ENCODE measurements at places on chromosomes 11 and 22.

GRCh38 chr11:72528121-72528520, 93.8 kb upstream of the CLPB start:
- DNase-seq: no peak

DNA sequence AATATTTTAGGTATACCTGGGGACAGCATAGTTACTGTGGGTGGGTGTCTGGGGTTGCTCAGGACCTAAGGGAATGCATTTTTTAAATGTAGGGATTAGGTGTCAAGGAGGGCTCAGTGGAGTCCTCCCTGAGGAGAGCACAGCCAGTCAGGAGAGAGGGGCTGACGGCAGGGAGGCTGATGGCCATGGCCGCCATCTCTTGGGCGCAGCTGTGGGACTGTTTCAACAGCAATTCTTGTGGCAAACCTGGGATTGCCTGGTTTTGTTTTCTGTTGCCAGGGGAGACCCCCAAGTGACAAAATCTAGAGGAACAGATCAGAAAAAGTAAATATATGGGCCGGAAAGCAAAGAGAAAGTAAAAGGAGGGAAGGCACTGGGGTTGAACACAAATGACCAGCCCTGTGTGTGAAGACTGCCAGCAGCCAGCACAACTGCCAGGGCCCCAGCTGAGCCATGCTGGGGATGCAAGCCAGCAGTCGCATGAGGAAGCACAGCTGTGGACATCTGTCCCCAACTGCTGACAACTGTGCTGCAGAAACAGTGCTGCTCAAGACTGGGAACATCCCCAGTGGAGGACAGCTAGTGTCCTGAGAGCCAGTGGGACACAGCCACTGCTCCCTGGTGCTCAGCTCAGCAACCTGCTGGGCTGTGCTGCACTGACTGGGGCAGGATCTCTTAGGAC, 10.5 kb downstream of the MIF start:
- no peak for DNase-seq

GRCh38 chr11:77039491-77040400, 5.5 kb downstream of the B3GNT6 start:
- DNase-seq: peak; percentile 57

DNA sequence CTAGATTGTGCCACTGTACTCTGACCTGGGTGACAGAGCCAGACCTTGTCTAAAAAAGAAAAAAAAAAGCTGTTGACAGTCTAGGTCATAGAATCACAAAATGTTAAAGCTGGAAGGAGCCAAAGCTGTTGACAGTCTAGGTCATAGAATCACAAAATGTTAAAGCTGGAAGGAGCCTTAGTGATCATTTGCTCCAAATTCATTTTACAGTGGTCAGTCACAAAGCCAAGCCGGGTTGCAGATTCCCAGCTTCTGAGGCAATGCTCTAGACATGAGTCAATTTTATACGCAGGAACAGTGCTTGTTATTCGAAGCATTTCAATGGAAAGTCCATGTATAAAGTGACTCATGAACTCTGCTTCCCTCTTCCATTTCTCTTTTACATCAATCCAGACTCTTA, 47.4 kb downstream of the SYT13 start:
- DNase-seq: no peak

GRCh38 chr11:118052581-118053206, 24.2 kb upstream of the TMPRSS4 start:
- DNase-seq: no peak
